Cardiac muscle cell (in vitro differentiated cells and primary cell): ENCODE measurements at places on chromosomes 6 and 20.

- H3K27me3 ChIP-seq: no peaks in the 10 kb centered on the region
- H3K4me1 ChIP-seq: no peaks in the 10 kb centered on the region
- no peak overlapping the region for H3K4me3 ChIP-seq
- H3K36me3 ChIP-seq: no peaks in the 10 kb centered on the region
- H3K27ac ChIP-seq: no peak overlapping the region
Observed at GRCh38 chr20:38217791-38218565, 42.6 kb downstream of the KIAA1755 start.

GRCh38 chr20:33566781-33567603 is 77.1 kb downstream of the CBFA2T2 start:
- peaks cover 60% of the 10 kb centered on the region for H3K4me1 ChIP-seq
- no peaks in the 10 kb centered on the region for H3K36me3 ChIP-seq
- peak overlapping the region; percentile 26 for H3K27ac ChIP-seq
- H3K27me3 ChIP-seq: no peaks in the 10 kb centered on the region

- DNase-seq: no peak
- H3K27me3 ChIP-seq: no peaks in the 10 kb centered on the region
- no peak overlapping the region for H3K27ac ChIP-seq
- H3K4me3 ChIP-seq: no peak overlapping the region
- H3K4me1 ChIP-seq: no peaks in the 10 kb centered on the region
- no peaks in the 10 kb centered on the region for H3K36me3 ChIP-seq
Observed at GRCh38 chr6:160737934-160738333, 35.9 kb downstream of the PLG start.

- peak; percentile 62 for DNase-seq
- no peaks in the 10 kb centered on the region for H3K27me3 ChIP-seq
- H3K4me3 ChIP-seq: no peak overlapping the region
- no peaks in the 10 kb centered on the region for H3K36me3 ChIP-seq
- peak overlapping the region; percentile 35 for H3K27ac ChIP-seq
Observed at GRCh38 chr6:4973982-4974745, 29.7 kb downstream of the RPP40 start.

GRCh38 chr6:11774426-11774825 is 4.2 kb downstream of the ADTRP start:
- no peak overlapping the region for H3K4me3 ChIP-seq
- H3K4me1 ChIP-seq: peaks cover 6% of the 10 kb centered on the region
- H3K36me3 ChIP-seq: no peaks in the 10 kb centered on the region
- H3K27ac ChIP-seq: no peak overlapping the region
- no peaks in the 10 kb centered on the region for H3K27me3 ChIP-seq
